ENCODE measurements at places on chromosomes 11 and 22.

GRCh38 chr11:58509748-58510147 lies 1.8 kb upstream of the OR5B21 start:
- no peak for DNase-seq

DNA sequence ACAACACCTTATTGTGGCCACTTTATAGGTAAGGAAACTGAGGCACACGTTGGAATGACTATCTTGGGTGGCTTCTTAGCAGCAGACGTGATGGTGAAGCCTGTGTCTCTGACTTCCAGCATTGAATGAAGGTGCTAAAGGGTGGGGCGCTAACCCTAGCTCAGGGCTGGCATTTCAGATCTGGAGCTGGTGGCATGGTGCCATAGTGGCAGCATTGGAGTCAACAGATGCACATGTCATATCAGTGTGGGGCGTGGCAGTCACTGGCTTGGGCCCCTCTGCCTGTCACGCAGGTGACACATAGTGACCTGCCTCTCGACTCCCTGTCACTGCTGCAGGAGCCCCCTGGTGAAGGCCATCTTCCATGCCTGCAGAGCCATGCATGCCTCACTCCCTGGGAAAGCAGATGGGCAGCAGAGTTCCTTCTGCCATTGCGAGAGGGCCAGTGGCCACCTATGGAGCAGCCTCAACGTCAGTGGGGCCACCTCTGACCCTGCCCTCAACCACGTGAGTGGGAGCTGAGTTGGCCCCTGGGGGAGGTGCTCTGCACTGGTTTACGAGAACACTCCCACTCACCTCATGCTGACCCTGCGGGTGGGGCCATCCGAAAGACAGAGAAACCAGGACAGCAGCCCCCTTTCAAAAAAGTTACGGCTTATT lies 14.8 kb downstream of the SHISA8 start:
- DNase-seq: no peak

GRCh38 chr11:944711-945470 lies 19.2 kb downstream of the AP2A2 start:
- DNase-seq: no peak

GRCh38 chr22:49803134-49803533 lies 24.5 kb downstream of the BRD1 start:
- no peak for DNase-seq

DNA sequence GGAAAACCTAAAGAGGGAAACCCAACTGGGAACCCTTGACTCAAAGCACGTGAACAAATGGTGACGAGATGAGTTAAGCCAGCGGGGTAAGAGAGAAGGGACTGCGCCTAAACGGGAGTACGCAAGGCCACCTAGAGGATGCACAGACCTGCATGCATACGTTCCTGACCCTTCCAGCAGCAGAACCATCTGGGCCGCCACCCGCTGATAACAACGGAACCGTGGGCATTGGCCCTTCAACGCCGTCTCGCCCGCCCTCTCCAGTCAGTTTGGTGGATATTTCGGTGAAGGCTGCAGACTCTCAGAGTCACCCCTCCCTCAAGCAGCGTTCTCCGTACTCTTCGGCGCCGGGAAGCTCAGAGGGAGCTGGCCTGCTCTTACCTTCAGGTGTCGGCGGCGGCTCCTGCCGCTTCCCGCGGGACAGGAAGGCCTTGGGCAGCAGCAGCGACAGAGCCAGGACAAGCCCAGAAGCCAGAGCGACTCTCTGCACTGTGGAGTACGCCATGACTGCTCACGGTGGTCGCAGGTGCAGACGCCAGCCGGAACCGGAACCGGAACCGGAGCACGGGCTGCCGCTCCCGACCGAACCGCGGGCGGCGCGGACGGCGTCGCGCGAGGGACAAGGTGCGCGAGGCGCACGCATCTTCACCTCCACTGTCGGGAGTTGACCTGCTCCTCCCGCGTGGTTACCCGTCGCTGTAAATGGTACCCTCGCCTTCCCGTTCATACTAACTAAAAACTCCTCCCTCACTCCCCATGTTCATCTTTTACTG lies at the start of gene RIC3:
TSS of gene RIC3 (minus strand) at position 541 of the 773 bp plus-strand sequence. CDS start at position 505, 36 bp downstream.
- no peak for DNase-seq

- no peak for DNase-seq
Measured at GRCh38 chr11:12979928-12980689, 29.0 kb upstream of the RASSF10 start.

GRCh38 chr11:117045956-117046355 lies 52.3 kb downstream of the SIK3 start:
- no peak for DNase-seq

- no peak for DNase-seq
Measured at GRCh38 chr11:119892311-119892808, 163.4 kb upstream of the NECTIN1 start.

GRCh38 chr11:131002145-131002544 lies 85.9 kb upstream of the SNX19 start:
- DNase-seq: no peak

DNA sequence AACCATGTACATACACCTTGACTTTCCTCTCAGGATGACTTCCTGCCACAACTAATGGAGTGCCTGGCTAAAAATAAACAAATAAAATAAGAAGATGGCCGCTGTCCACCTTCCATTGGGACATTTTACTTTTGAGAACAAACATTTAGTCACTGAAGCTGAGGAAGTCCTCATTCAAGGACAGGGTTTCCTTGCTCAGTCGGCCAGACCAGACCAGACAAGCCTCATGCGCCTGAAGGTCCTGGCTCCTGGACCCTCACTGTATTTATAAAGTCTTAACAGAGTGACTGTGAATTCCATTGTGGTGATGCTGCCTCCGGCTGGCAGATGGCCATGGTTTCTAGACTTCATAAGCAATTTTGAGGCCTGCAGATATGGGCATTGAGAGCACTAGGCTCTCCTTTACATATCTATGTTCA lies 114.5 kb downstream of the MAML2 start:
- peak; percentile 70 for DNase-seq

- no peak for DNase-seq
Measured at GRCh38 chr11:35390737-35391682, 28.3 kb downstream of the SLC1A2 start.

GRCh38 chr11:121421149-121421901 lies 30.8 kb upstream of the SORL1 start:
- DNase-seq: no peak
